ENCODE measurements at places on chromosomes 2 and 18. TPM values are rescaled to one million over a fixed set of nuclear protein-coding genes. Genes with fewer than 3 reads are reported as not detected.

Gene GPR45
- not detected for total RNA-seq

Gene FLACC1
- 0.98 TPM for total RNA-seq

Gene USP34
- total RNA-seq: 57.1 TPM

Gene MEMO1
- total RNA-seq: 22.2 TPM

Gene SPDYA
- total RNA-seq: not detected

Gene MAP3K19
- not detected for total RNA-seq

Gene CDKL4
- total RNA-seq: not detected

Gene TSPYL6
- total RNA-seq: not detected

Gene ZBTB7C
- 1.1 TPM for total RNA-seq

DNA sequence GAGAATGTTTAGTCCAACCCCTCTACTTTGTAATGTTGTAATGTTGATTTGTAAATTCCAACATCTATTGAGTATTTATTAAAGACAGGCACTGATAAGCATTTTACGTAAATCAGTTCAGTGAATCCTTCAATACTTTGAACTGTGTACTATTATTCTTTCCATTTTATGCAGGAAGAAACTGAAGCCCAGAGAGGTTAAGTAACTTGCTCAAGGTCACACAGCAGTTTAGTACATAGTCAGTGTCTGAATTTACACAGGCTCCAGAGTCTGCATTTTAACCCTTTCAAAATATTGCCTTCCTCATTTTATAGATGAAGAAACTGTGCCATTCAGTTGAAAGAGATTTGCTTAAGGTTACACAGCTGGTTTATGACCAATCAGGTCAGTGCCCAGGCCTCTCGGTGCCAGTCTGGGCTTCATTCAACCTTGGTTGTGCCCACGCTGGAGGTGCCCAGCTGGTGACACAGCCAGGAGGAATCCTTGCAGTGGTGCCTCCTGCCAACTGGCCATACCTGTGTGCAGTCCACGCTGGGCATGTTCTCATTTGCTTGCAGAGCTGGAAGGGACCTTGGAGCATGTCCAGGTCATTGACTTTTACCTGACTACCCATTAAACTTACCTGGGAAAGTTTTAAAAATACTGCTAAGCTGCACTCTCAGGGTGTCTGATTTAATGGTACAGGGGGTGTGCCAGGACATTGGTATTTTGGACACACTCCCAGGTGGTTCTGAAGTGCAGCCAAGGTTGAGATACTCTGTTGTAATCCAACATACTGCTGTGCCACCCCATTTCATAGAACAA is 74.3 kb upstream of the CYRIA start:
- no peaks in the 10 kb centered on the region for H3K4me1 ChIP-seq
- H3K27me3 ChIP-seq: no peaks in the 10 kb centered on the region
- DNase-seq: peak; percentile 95
- no peak overlapping the region for H3K27ac ChIP-seq

DNA sequence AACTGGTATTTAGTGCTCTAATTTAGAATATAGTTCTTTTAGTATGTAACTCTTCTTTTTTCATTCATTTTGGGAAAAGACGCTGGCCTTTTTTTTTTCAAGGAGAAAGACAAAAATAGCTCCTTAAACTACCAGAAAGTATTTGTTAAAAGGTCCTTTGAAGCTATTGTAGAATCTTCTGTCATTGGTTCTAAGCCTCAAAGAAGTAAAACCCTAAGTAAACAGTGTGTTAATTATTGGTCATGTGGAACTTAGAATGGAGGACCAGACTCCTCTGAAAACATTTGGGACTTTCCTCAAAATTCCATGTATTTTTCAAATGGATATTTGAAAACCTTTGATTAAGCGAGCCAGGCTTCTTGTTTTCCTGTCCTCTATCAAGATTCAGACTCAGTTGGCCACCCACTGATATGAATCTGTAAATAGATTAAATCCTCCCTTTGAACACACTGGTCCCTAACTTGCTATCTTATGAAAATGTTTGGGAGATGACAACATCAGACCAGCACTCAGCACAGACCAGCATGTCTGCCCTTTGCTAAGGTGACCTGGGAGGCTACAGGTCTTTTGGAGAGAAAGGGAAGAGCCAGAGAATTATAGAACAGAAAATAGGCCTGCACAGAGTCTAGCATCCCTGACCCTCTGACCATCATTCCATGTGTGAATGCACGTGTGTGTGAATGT is 120.3 kb upstream of the GATA6 start:
- DNase-seq: no peak
- no peak overlapping the region for H3K27ac ChIP-seq
- no peak overlapping the region for H3K4me3 ChIP-seq
- no peaks in the 10 kb centered on the region for H3K36me3 ChIP-seq

GRCh38 chr18:32730068-32730467 is 42.8 kb downstream of the KLHL14 start:
- no peak overlapping the region for H3K27ac ChIP-seq
- H3K27me3 ChIP-seq: no peaks in the 10 kb centered on the region
- no peak for DNase-seq

DNA sequence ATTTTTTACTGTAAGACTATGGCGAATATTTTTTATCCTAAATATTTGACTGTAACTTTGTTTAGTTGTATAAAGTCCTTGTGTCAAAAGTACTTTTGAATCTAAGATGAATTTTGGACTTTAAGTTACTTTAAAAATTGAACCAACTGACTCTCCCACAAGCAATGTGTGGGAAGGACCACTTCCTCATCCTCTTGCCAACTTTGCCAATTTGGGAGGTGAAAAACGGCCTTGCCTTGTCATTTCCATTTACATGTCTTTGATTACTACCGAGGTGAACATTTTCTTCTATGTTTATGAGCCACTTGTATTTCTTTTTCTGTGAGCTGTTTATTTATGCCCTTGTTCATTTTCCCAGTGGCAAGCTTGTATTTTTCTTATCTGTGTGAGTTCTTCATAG is 12.8 kb upstream of the MSGN1 start:
- no peaks in the 10 kb centered on the region for H3K4me1 ChIP-seq
- H3K4me3 ChIP-seq: no peak overlapping the region
- H3K27ac ChIP-seq: no peak overlapping the region
- DNase-seq: no peak

DNA sequence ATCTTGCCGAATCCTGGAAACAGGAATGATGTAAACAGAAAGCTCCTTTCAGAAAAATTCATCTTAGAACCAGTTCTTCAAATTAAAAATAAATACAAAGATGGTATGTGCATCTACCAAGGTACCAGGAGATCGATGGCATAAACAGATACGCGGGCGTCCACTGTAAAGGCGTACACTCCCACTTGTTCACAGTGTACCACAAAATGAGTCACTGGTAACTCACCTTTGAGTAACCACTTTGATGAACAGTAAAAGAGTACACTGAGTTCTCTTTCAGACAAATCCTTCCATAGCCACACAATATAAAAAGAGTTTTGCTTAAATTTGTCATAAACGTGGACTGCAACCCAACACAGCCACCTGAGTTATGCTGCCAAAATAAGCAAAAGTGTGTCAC is 128.3 kb downstream of the DNER start:
- no peaks in the 10 kb centered on the region for H3K4me1 ChIP-seq
- H3K36me3 ChIP-seq: no peaks in the 10 kb centered on the region
- H3K4me3 ChIP-seq: no peak overlapping the region
- no peaks in the 10 kb centered on the region for H3K27me3 ChIP-seq
- no peak overlapping the region for H3K27ac ChIP-seq

- no peaks in the 10 kb centered on the region for H3K36me3 ChIP-seq
- no peak overlapping the region for H3K27ac ChIP-seq
- H3K27me3 ChIP-seq: no peaks in the 10 kb centered on the region
- no peaks in the 10 kb centered on the region for H3K4me1 ChIP-seq
- no peak for DNase-seq
These were observed 363.1 kb downstream of the LRP1B start for GRCh38 chr2:141767691-141768090.

DNA sequence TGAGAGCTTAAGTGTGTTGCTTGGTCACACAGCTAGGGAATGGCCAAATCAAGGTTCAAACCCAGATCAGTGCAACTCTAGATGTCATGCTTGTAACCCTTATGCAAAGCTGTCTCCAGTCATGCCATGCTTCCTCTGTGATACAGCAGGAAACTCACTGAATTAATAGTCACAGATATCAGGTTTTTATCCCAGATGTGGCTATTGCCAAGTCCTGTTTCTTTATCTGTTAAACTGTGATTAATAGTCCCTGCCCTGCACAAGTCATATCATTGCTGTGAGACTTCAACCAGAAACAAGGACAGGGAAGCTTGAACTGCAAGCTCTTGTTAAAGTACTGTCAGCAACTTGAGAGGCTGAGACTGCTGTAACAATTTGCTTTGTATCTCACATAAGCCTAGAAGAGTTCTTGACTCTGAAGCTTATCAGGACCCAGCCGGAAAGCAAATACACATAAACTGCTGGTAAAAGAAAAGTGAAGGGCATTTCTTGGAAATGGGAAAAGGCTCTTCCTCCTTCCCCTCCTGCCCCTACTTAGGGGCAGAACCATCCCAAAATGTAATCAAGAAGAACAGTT is 609.0 kb downstream of the DCC start:
- peaks cover 6% of the 10 kb centered on the region for H3K4me1 ChIP-seq
- no peak overlapping the region for H3K4me3 ChIP-seq
- no peak for DNase-seq
- H3K27me3 ChIP-seq: no peaks in the 10 kb centered on the region

- no peaks in the 10 kb centered on the region for H3K36me3 ChIP-seq
- no peak overlapping the region for H3K4me3 ChIP-seq
- H3K27me3 ChIP-seq: no peaks in the 10 kb centered on the region
- DNase-seq: no peak
- no peaks in the 10 kb centered on the region for H3K4me1 ChIP-seq
These were observed 44.3 kb upstream of the CABYR start for GRCh38 chr18:24094561-24094960.

- H3K27ac ChIP-seq: no peak overlapping the region
- H3K4me3 ChIP-seq: no peak overlapping the region
- no peak for DNase-seq
- no peaks in the 10 kb centered on the region for H3K27me3 ChIP-seq
- H3K36me3 ChIP-seq: no peaks in the 10 kb centered on the region
- no peaks in the 10 kb centered on the region for H3K4me1 ChIP-seq
These were observed 96.2 kb upstream of the EPAS1 start for GRCh38 chr2:46200861-46201605.

- H3K4me1 ChIP-seq: no peaks in the 10 kb centered on the region
- H3K27ac ChIP-seq: no peak overlapping the region
- H3K4me3 ChIP-seq: no peak overlapping the region
- H3K27me3 ChIP-seq: no peaks in the 10 kb centered on the region
- peaks cover 2% of the 10 kb centered on the region for H3K36me3 ChIP-seq
- no peak for DNase-seq
These were observed 43.7 kb downstream of the RPIA start for GRCh38 chr2:88735133-88735532.

- H3K4me1 ChIP-seq: no peaks in the 10 kb centered on the region
- DNase-seq: no peak
- H3K4me3 ChIP-seq: no peak overlapping the region
- H3K36me3 ChIP-seq: no peaks in the 10 kb centered on the region
- H3K27me3 ChIP-seq: no peaks in the 10 kb centered on the region
These were observed 332.8 kb upstream of the MMADHC start for GRCh38 chr2:149920389-149920788.

- no peaks in the 10 kb centered on the region for H3K27me3 ChIP-seq
- DNase-seq: no peak
- no peaks in the 10 kb centered on the region for H3K4me1 ChIP-seq
- H3K27ac ChIP-seq: peak overlapping the region; percentile 54
These were observed 15.9 kb upstream of the NMUR1 start for GRCh38 chr2:231546014-231546715.

GRCh38 chr2:49260979-49261538 is 106.7 kb upstream of the FSHR start:
- DNase-seq: no peak
- H3K36me3 ChIP-seq: no peaks in the 10 kb centered on the region
- H3K27ac ChIP-seq: no peak overlapping the region
- no peaks in the 10 kb centered on the region for H3K4me1 ChIP-seq
- H3K27me3 ChIP-seq: no peaks in the 10 kb centered on the region

DNA sequence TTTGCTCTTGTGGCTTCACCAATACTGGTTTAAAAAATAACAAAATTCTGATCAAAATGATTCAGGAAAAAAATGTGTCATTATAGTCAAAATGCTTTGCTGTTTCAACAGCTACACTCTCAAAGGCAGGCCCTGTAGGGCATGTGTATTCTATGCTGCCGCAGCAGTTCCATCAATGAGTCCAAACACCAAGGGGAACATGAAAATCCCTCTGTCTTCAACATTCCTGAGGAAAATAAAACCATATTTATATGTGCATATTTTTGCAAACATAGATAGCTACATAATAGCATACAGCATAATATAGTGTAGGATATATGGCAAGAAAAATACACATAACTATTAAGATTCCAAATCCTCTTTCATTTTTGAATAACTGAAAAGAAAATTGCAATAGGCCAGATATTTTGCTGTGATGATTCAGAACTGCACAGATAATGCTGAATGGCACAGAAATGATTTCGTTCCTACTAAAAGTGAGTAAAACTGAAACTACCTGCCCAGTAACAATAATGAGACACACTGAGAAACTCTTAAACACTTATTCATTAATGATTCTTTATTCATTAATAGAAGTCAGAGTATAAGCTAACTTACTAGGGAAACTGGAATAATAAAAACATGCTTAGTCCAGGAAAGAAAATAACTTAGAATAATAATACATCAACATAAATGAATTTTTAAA is 343.8 kb downstream of the SUCLG1 start:
- no peak for DNase-seq
- H3K4me3 ChIP-seq: no peak overlapping the region
- H3K27me3 ChIP-seq: no peaks in the 10 kb centered on the region
- no peaks in the 10 kb centered on the region for H3K4me1 ChIP-seq
- no peaks in the 10 kb centered on the region for H3K36me3 ChIP-seq

- DNase-seq: no peak
- no peaks in the 10 kb centered on the region for H3K4me1 ChIP-seq
- no peak overlapping the region for H3K4me3 ChIP-seq
- H3K27me3 ChIP-seq: no peaks in the 10 kb centered on the region
- H3K36me3 ChIP-seq: no peaks in the 10 kb centered on the region
These were observed 15.7 kb upstream of the TRIB2 start for GRCh38 chr2:12700989-12701388.

DNA sequence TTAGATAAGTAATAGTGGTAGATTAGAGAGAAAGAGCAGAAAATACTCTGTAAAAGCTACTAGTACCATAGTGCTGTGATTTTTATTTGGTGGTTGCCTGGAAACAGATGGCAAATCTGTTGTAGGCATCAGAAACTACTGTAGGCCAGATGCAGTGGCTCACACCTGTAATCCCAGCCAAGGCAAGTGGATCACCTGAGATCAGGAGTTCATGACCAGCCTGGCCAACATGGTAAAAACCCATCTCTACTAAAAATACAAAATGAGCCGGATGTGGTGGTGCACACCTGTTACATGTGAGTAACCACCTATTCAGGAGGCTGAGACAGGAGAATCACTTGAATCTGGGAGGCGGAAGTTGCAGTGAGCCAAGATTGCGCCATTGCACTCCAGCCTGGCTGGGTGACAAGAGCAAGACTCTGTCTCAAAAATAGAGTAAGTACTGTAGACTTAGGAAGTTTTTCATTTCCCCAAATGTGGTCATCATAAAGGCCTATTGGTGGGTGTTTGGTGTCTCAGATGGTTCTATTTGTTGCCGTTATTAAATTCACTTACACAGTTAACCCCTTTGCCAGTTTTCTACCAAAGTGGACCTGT is 79.6 kb downstream of the SPTBN1 start:
- H3K27ac ChIP-seq: no peak overlapping the region
- H3K4me1 ChIP-seq: peaks cover 10% of the 10 kb centered on the region
- H3K27me3 ChIP-seq: no peaks in the 10 kb centered on the region
- DNase-seq: peak; percentile 50
- H3K36me3 ChIP-seq: no peaks in the 10 kb centered on the region

- no peak overlapping the region for H3K27ac ChIP-seq
- H3K4me3 ChIP-seq: no peak overlapping the region
- DNase-seq: no peak
- no peaks in the 10 kb centered on the region for H3K4me1 ChIP-seq
These were observed 18.2 kb downstream of the DBI start for GRCh38 chr2:119384971-119385370.

Measured in right lobe of liver (tissue), 6 donors.